Posterior vena cava (tissue), 2 donors: ENCODE measurements at places on chromosomes 7 and 10. TPM values are rescaled to one million over a fixed set of nuclear protein-coding genes. Genes with fewer than 3 reads are reported as not detected.

ATE1 gene
- 25.6 TPM for total RNA-seq

ODAD2 gene
- total RNA-seq, result 2.9 TPM

STN1 gene
- 18.2 TPM for total RNA-seq

UBE2D4 gene
- total RNA-seq, result 23.7 TPM

NEURL1 gene
- total RNA-seq, result 0.37 TPM

PCLO gene
- total RNA-seq, result 0.62 TPM

KDM7A gene
- 15.4 TPM for total RNA-seq

OR6B1 gene
- total RNA-seq, result not detected

BEND7 gene
- 21.7 TPM for total RNA-seq

DNA sequence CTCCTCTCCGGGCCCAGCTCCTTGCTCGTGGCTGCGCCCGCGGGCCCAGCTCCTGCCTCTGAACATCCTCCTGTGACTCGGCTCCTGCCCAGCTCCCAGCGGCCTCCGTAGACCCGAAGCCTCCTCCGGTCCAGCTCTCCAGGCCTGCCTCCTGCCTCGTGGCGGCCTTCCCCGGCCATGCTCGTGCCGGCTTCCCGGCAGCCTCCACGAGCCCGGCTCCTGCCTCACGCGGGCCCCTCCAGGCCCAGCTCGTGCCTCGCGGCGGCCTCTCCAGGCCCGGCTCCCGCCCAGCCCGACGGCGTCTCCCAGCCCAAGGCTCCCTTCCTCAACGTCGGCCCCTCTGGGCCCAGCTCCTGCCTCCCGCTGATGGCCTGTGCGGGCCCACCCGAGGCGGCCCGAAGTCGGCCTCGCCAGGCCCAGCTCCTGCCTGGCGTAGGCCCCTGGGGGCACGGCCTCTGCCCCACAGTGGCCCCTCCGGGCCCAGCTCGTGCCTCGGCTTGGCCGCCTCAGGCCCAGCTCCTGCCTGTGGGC lies 16.9 kb upstream of the TMEM248 start:
- DNase-seq, result no peak

- no peak for DNase-seq
These were observed 160.5 kb downstream of the ADAM12 start for GRCh38 chr10:126227762-126228134.

DNA sequence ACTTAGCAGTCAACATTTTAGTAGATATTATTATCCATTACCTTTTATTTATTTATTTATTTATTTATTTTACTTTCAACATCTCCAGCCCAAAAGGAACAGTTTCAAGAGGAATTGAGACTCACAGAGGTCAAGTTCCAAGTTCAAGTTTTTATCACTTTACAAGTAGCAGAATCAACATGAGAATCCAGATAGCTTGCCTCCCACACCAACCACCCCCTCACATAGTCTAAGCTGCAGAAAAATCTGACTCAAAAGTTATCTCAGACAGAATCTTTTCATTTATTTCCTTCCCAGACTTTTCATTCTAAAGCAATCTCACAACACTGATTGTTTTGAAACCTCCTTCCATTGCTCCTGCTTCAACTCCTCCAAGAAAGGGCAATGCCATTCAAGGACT lies 129.6 kb downstream of the GRM3 start:
- no peak for DNase-seq

DNA sequence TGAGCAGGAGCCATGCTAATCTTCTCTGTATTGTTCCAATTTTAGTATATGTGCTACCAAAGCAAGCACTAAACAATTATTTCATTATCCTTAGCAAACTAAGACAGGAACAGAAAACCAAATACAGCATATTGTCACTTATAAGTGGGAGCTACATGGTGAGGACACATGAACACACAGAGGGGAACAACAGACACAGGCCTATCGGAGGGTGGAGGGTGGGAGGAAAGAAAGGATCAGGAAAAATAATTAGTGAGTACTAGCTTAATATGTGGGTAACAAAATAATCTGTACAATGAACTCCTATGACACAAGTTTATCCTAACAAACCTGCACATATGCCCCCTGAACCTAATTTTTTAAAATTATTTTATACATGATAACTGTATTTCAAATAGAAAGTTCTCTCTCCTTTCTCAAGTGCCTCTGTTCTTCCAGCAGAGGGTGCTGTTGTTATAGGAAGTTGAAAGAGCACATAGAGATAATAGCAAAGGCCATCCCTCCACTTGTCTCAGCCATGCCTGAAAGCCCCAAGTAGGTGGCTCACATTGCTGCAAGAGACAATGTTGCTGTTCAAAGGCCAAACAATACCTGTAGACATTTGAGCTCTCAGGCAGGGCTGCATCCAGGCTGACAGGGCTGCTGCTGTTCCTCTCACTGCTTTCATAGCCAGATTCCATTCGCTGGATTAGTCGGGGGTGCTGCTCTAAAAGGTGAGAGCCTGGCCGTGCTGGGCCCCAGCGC lies 33.4 kb upstream of the PPP3CB start:
- DNase-seq, result no peak

- no peak for DNase-seq
These were observed 36.0 kb upstream of the RSU1 start for GRCh38 chr10:16853201-16853600.

GRCh38 chr10:82041018-82041417 lies 166.0 kb downstream of the NRG3 start:
- DNase-seq, result no peak

DNA sequence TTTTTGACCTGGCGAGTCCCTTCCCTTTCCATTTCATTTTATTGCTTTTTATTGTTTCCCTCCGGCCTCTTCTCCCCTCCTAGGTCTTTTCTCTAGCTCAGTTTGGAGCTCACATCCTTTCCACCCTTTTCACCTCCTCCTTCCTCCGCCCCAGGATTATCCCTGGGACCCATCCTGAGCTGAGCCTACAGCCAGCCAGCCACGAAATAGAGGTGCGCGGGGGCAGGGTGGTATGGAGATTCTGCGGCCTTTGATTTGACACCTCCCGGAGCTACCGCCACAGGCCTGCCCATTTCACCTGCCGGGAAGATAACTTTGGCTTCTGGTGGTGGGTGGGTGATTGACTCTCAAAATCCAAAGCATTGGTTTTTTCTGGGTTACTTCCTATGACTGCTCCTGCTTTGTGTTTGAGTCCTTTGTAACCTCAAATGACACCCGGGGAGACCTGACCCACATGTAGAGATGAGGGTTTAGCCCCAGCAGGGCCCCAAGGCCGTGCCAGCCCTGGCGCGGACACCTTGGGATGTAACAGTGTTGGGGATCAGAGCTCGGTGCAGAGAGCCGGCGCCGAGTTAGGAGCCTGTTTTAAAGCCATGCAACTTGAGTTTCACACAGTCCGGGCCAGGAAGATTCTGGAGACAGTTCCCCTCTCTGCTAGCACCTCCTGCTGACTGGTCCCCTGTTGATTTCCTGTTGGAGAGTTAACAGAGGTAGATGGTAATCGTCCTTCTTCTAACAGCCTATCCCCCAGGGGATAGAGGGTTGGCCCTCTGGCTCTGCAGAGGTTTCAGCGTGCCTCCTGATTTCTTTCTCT lies 1.5 kb downstream of the DUSP5 start:
- no peak for DNase-seq

DNA sequence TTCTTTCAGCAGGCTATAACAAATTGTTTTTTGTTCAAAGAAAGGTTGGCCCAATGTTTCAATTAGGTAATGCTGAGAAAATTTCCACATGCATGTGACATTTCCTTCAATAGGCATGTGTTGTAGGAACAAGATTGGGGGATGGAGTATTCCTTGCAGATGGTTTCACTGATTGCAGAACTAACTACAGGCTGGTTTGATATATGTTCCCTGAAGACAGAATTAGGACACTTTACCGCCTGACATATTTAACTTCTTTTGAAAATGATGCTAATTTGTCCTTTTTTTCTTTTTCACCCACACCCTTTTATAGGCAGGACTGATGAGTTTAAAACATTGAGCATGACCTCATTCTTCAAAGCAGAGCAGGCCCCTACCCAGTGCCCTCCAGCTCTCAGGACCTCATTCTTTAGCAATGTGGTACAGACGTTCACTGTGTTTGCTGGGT lies 163.3 kb downstream of the CPED1 start:
- no peak for DNase-seq

DNA sequence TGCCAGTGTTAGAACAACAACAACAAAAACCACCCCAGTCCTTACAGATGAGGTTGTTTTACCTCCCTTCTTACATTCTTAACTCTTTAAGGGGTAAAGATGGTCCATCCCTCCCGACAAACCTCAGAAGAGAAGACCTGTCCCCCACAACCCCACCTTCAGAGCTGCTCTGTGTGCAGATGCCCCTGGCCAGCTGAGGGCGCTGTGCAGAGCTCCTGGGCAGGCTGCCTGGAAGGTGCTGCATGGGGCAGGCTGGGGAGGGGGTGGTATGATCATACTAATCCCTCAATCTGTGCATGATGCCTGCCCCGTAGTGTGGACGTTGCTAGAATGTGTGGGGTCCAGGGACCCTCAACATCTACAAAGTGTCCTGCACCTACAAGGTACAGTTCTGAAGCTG lies 387.1 kb downstream of the INHBA start:
- DNase-seq, result no peak

GRCh38 chr10:103951942-103952341 lies 15.0 kb upstream of the SLK start:
- no peak for DNase-seq

DNA sequence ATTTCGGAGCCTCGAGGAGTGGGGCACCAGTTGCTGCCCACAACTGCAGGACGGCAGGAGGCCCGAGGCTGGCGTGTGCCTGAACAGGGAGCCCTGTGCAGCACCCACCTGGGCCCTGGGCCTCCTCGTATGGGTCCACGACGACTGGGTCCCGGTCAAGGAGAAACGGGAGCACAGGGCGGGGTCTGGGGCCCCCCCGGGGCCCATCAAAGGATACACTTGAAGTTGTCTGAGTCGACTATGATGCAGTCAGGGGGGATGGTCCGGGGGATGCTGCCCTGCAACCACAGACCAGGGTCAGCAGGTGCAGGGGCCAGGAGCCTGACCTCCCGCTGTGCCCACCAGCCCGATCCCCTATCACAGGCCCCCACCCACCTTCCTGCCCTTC lies 28.5 kb upstream of the NKX6-2 start:
- DNase-seq, result no peak

GRCh38 chr10:78359640-78360091 lies 326.0 kb downstream of the RPS24 start:
- no peak for DNase-seq

GRCh38 chr10:34736976-34737771 lies 77.9 kb downstream of the PARD3 start:
- DNase-seq, result no peak

DNA sequence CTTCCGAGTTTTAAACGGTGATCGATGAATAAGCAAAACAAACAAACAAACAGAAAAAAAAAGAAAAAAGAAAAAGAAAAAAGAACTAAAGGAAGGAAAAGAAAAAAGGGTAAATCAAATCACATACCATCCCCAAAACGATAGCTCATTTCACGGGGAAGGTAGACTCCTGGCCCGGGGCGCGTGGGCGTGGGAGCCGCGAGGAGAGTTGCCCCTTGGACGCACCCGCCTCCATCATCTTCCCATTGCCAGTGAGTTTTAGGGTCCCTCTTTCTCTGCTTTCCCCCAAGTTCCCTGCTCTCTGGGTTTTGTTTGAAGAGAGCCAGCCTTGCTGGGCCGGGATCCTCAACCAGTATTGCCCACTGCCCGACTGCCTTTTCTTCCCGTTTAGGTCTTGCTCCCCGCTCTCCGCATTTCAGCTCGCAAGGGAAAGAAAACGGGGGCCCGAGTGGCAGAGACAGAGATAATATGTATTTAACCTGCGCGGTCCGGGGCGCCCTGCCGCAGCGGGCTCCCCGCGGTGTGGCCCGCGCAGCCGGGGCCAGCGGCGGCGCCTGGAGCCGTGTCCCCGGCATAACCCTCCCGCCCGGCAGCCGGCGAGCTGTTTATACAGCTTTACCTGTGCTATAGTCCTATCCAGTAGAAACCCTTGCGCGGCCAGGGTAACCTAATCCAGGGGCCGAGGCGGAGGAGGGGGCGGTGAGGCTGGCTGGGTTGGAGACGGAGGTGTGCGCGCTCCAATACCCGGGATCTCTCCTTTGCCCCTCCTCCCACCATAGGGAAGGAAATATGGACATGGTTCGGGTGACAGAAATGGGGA lies 5.2 kb upstream of the GATA3 start:
- no peak for DNase-seq

DNA sequence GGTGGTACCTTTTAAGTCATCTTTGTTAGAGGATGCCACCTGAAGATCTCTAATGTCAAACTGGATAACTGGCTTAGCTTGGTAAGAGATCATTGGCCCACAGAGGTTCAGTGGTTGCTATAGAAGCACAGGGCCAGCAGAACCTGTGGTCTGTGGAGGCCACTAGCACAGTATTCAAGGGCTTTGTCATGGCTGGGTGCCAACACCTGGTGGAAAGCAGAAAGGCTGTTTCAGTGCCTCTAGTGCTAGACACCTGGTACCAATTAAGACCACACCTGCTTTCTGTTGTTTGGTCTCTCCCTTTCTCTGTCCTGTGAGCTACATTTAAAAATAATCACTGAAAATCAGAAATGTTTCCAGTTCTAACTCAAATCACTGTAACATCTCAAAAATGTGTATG lies 10.0 kb upstream of the PCGF5 start:
- DNase-seq, result no peak

DNA sequence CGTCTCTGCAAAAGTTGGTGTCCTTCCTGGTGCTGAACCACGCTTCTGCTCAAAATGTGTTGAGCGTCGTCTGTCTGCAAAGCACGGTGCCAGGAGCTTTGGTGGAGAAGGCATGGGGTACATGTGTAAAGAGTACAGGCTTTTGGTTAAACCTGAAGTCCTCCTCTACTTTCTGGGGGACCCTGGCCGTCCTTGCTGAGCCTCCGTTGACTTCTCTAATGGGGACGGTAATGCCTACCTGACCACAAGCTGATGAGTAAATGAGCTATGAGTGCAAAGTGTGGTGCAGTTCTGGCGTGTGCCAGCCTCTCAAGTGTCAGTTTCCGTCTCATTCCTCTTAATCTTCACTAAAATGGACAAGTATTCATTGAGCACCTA lies 527 bp upstream of the HERPUD2 start:
- no peak for DNase-seq

- DNase-seq, result no peak
These were observed 1005.3 kb upstream of the POT1 start for GRCh38 chr7:125934955-125935354.

GRCh38 chr7:132276976-132277725 lies 299.1 kb downstream of the PLXNA4 start:
- no peak for DNase-seq

DNA sequence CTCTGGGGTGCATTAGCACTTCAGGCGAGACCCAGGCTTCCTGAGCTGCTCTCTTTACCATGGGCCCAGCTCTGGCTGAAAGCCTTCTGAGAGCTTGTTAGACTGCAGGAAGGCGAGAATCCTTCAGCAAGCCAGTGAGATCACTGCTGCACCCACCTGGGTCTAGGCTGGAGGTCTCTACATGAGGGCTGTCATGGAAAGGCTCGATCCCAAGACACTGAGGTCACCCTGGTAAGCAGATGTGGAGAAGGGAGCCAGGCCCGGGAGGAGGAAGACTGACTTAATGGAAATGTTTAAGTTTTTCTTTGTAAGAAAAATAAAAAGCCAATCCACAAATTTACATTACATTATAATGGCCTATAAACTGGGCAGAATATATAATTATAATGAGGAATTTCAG lies 684.5 kb downstream of the TNS3 start:
- DNase-seq, result no peak
